ENCODE measurements at places on chromosomes 2 and 18.

DNA sequence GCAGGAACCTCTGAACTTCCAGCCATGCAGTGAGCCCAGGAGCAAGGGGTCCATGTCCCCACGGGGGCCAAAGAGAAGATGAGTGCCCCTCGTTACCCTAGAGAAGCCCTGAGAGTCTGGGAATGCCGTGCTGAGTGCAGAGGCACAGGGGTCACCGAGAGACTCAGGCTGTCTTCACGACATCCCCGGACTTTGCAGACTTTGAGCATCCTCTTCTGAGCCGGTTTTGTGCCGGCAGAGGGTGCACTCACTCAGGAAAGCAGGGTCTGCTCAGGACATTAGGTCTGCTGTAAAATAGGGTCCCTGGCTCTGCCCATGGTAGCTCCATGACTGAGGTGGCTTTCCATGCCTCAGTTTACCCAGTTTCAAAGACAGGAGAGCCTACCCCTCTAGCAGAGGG lies 71.0 kb downstream of the GALNT14 start:
- no peak for DNase-seq

- no peak for DNase-seq
Measured at GRCh38 chr18:38972571-38972970, 1407.0 kb upstream of the CELF4 start.

GRCh38 chr2:148967578-148967977 lies 70.9 kb upstream of the LYPD6B start:
- DNase-seq: peak; percentile 10

DNA sequence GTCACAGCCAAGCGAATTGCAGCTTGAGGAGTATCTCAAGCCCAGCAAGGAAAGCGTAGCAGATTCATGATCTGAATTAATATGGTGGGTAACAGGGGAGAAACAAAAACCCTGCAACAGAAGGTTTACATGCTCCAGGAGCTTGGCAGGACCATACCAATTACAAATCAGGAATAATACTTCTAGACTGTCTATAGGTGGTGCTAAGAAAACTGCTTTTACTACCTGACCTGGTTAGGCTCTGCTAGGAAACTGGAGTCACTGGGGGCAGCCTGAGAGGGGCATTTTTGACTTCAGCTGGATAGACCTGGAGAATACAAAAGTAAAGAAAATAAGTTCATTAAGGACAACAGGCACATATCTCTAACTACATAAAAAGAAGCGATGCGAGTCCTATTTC lies 24.6 kb upstream of the SPOPL start:
- no peak for DNase-seq

- no peak for DNase-seq
Measured at GRCh38 chr2:10157293-10157692, 34.8 kb downstream of the RRM2 start.

GRCh38 chr18:72444111-72444797 lies 99.9 kb downstream of the CBLN2 start:
- no peak for DNase-seq
